ENCODE measurements at places on chromosomes 7 and 10.

GRCh38 chr7:8382004-8382730, 51.2 kb upstream of the NXPH1 start:
- DNase-seq = no peak

- no peak for DNase-seq
These were observed 12.0 kb upstream of the RHOBTB1 start for GRCh38 chr10:60955957-60956425.

DNA sequence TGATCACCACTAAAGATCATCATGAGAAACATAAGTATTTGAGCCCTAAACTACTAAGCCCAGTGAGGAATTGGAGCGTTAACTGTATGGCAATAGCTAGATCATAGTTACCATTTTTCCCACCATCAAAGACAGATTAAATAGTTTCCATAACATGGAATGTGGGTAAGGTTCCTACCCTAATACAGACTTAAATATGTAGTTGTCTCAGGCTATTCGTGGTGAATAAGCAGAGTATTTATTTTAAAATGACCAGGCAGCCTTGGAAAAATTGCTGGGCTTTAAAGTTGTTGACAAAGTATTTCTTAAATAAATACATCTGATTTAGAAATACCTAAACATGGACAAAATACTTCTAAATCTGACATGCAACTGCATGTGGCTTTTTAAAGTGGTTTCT, 106.8 kb downstream of the NT5C2 start:
- DNase-seq = no peak

GRCh38 chr7:23490357-23491135, 20.3 kb upstream of the IGF2BP3 start:
- peak; percentile 29 for DNase-seq

GRCh38 chr7:142696456-142697179, 52.7 kb upstream of the PRSS1 start:
- DNase-seq = no peak

GRCh38 chr7:153401795-153402720, 642.5 kb downstream of the ACTR3B start:
- DNase-seq = no peak

DNA sequence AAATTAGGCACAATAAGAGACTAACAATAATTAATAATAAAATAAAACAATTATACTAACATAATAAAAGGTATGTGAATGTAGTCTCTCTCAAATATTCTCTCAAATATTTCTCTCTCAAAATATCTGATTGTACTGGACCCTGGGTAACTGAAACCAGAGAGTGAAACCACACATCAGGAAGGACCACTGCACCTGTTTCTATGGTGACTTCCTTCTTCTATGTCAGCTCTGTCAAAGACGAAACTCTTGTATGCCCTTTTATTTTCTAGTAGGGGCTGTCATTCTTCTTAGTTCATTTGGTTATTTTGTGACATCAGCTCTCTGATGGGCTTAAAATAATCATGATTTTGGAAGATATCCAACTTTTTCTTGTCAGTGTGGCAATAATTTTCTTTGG, 428.0 kb upstream of the TPK1 start:
- no peak for DNase-seq

GRCh38 chr10:128461991-128462390, 335.8 kb upstream of the MKI67 start:
- DNase-seq = no peak

- DNase-seq = no peak
These were observed 176.2 kb upstream of the GDF10 start for GRCh38 chr10:47123716-47124288.

GRCh38 chr10:101415884-101416283, 61.9 kb downstream of the BTRC start:
- no peak for DNase-seq

Data from anterior cingulate cortex (tissue), 58 donors.